Ovary (tissue), 10 donors: ENCODE measurements at places on chromosomes 16 and 17. TPM values are rescaled to one million over a fixed set of nuclear protein-coding genes. Genes with fewer than 3 reads are reported as not detected.

Gene PPL
- total RNA-seq: 9.1 TPM

Gene CD2BP2
- 41.4 TPM for total RNA-seq

Gene PLXDC1
- 31.8 TPM for total RNA-seq

Gene TBC1D28
- not detected for total RNA-seq

Gene KRT24
- not detected for total RNA-seq

Gene KCNJ16
- 0.23 TPM for total RNA-seq

Gene ATF7IP2
- 5.5 TPM for total RNA-seq

Gene TNFSF12
- 69.5 TPM for total RNA-seq

Gene SOX8
- 0.40 TPM for total RNA-seq

Gene TBC1D26
- not detected for total RNA-seq

Gene ABCC12
- not detected for total RNA-seq

Gene SCGB1C2
- not detected for total RNA-seq

Gene RNF157
- 1.4 TPM for total RNA-seq

Gene KRTAP4-1
- total RNA-seq: not detected

DNA sequence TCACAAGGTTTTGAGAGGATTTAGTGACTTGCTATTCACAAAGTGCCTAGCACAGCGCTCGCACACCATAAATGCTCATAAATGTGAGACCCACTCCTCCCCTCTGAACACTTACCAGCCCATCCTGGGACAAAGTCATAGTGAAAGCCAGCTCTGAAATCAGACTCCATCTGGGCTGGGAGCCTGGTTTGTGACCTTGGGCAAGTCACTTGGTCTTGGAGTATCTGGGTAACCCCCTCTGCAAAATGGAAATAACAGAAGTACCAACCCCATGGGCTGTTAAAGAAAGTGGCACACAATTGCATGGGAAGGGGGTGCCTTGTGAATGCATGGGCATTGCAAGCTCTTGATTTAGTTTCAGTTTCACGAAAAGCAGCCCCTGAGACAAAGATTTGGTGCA lies 104.7 kb upstream of the CDH5 start:
- no peaks in the 10 kb centered on the region for H3K27me3 ChIP-seq
- no peak overlapping the region for H3K4me3 ChIP-seq
- H3K27ac ChIP-seq: no peak overlapping the region
- DNase-seq: no peak
- H3K36me3 ChIP-seq: no peaks in the 10 kb centered on the region

- no peak overlapping the region for H3K27ac ChIP-seq
- no peak overlapping the region for H3K4me3 ChIP-seq
- H3K36me3 ChIP-seq: no peaks in the 10 kb centered on the region
- no peak for DNase-seq
- H3K4me1 ChIP-seq: no peaks in the 10 kb centered on the region
These were observed 7.1 kb downstream of the TEKT3 start for GRCh38 chr17:15334266-15334665.

- peaks cover 3% of the 10 kb centered on the region for H3K4me1 ChIP-seq
- DNase-seq: no peak
- H3K36me3 ChIP-seq: no peaks in the 10 kb centered on the region
- H3K27ac ChIP-seq: no peak overlapping the region
These were observed 1.3 kb downstream of the ZNF750 start for GRCh38 chr17:82838386-82839063.

DNA sequence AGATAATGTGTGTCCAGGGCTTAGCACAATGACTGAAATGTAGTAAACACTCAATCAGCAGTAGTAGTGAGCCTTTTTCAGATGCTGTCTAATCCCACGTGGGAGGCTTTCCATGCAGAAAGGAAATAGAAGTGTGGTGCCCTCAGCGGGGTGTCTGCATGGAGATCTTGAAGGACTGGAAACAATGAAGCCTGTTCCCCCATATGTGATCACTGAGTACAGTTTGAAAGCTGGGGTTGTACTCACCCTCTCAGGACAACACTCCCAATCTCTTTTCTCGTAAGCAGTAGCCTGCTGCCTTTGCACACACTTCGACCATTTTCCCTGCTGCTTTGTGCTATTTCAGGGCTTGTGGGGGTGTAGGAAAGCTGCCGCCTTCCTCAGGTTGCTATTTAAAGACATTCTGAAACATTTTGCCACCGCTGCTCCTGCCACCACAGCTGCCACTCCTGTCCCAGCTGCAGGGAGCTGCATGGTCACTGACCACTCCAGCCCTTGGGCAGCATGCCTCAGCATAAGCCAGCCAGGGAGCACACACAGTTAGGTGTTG lies 40.6 kb upstream of the HAS3 start:
- no peak overlapping the region for H3K27ac ChIP-seq
- no peaks in the 10 kb centered on the region for H3K36me3 ChIP-seq
- H3K4me1 ChIP-seq: no peaks in the 10 kb centered on the region
- no peaks in the 10 kb centered on the region for H3K27me3 ChIP-seq
- no peak overlapping the region for H3K4me3 ChIP-seq

- peaks cover 11% of the 10 kb centered on the region for H3K4me1 ChIP-seq
- no peak overlapping the region for H3K4me3 ChIP-seq
- H3K36me3 ChIP-seq: no peaks in the 10 kb centered on the region
- no peak overlapping the region for H3K27ac ChIP-seq
- DNase-seq: no peak
These were observed 2.7 kb downstream of the TFAP4 start for GRCh38 chr16:4270091-4270490.

GRCh38 chr17:76337413-76337777 lies 16.3 kb downstream of the PRPSAP1 start:
- H3K27me3 ChIP-seq: no peaks in the 10 kb centered on the region
- no peak for DNase-seq
- no peak overlapping the region for H3K27ac ChIP-seq
- H3K4me1 ChIP-seq: no peaks in the 10 kb centered on the region

DNA sequence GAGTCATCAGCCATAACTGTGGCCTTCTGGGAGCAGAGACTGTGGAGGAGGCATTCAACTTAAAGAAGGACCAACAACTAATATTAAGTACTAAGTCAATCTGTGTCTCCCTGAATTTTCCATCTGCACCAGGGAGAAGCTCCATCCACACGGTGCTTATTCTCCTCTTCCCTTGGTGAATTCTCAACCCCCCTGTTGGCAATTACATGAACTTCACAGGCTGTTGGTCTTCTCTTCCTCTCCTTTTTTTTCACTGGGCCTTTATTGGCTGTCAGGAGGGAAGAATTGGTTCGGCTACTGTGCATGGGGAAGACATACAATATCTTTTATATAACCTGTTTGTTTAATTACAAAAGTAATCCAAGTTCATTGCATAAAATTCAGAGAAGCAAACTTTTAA lies 152.8 kb upstream of the IRX6 start:
- H3K27ac ChIP-seq: no peak overlapping the region
- H3K4me3 ChIP-seq: no peak overlapping the region
- no peaks in the 10 kb centered on the region for H3K4me1 ChIP-seq
- DNase-seq: no peak
- no peaks in the 10 kb centered on the region for H3K27me3 ChIP-seq

- no peak overlapping the region for H3K4me3 ChIP-seq
- H3K27ac ChIP-seq: no peak overlapping the region
- H3K36me3 ChIP-seq: no peaks in the 10 kb centered on the region
- DNase-seq: no peak
- no peaks in the 10 kb centered on the region for H3K4me1 ChIP-seq
- H3K27me3 ChIP-seq: no peaks in the 10 kb centered on the region
These were observed 41.8 kb downstream of the IL4R start for GRCh38 chr16:27355610-27356009.

GRCh38 chr17:39447561-39447960 lies 3.5 kb downstream of the MED1 start:
- no peak overlapping the region for H3K4me3 ChIP-seq
- no peak overlapping the region for H3K27ac ChIP-seq
- H3K4me1 ChIP-seq: peaks cover 7% of the 10 kb centered on the region
- no peak for DNase-seq

- no peak overlapping the region for H3K27ac ChIP-seq
- H3K27me3 ChIP-seq: no peaks in the 10 kb centered on the region
- H3K4me3 ChIP-seq: no peak overlapping the region
These were observed 9.1 kb downstream of the SLC22A31 start for GRCh38 chr16:89191033-89191900.

GRCh38 chr16:22093331-22093730 lies 990 bp downstream of the VWA3A start:
- no peak overlapping the region for H3K4me3 ChIP-seq
- no peaks in the 10 kb centered on the region for H3K27me3 ChIP-seq
- DNase-seq: no peak
- H3K36me3 ChIP-seq: no peaks in the 10 kb centered on the region

DNA sequence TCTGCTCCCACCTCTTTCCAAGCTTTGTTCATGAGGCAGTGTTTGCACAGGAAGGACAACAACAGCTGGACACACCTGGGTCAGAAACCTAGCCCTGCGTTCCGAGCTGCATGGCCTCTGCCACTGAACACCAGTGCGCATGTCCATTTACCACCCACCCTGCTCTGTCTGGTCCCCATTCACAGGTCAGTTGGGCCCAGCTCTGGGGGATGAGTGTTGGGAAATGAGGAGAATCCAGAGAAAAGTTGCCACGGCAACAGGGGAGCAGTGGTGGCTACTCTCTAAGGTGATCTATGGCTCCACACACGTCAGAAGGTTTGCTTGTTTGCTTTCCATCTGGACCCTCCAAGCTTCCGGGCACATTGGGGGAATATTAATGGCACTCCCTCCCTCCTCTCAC lies 70.4 kb upstream of the ASIC2 start:
- DNase-seq: no peak
- H3K4me1 ChIP-seq: no peaks in the 10 kb centered on the region
- no peaks in the 10 kb centered on the region for H3K27me3 ChIP-seq
- H3K36me3 ChIP-seq: no peaks in the 10 kb centered on the region
- H3K27ac ChIP-seq: no peak overlapping the region

- no peaks in the 10 kb centered on the region for H3K36me3 ChIP-seq
- no peaks in the 10 kb centered on the region for H3K4me1 ChIP-seq
- no peak overlapping the region for H3K4me3 ChIP-seq
- no peaks in the 10 kb centered on the region for H3K27me3 ChIP-seq
These were observed 65.5 kb upstream of the DOC2B start for GRCh38 chr17:246851-247421.

DNA sequence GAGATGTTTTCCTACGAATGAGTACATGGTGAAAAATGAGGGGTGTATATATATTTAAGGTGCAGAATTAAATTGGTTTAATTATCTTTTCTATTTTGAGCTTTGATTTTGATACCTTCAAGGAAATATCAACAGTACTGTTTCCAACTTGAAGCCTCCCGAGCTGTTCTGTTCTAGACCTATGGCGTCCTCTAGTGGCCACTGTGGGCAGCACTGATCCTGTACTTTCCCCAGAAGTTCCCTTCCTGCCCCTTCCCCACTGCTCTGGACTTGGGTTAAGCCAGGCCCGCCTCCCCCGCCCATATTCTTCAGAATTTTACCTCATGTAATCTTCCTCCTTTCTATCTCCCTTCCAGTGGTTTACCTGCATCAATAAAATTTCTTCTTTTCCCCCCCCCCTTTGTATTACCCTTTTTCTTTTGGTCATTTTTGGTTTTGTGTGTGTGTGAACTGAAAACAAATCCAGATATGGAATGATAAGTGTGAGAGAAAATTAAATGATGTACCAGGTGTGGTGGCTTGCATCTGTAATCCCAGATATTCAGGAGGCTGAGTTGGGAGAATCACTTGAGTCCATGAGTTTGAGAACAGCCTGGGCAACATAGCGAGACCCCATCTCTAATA lies 1643.5 kb downstream of the TP53TG3F start:
- H3K36me3 ChIP-seq: no peaks in the 10 kb centered on the region
- no peaks in the 10 kb centered on the region for H3K27me3 ChIP-seq
- no peaks in the 10 kb centered on the region for H3K4me1 ChIP-seq
- H3K4me3 ChIP-seq: no peak overlapping the region
- H3K27ac ChIP-seq: no peak overlapping the region

- DNase-seq: no peak
- H3K4me3 ChIP-seq: no peak overlapping the region
- H3K27me3 ChIP-seq: no peaks in the 10 kb centered on the region
- no peak overlapping the region for H3K27ac ChIP-seq
- no peaks in the 10 kb centered on the region for H3K36me3 ChIP-seq
- H3K4me1 ChIP-seq: peaks cover 3% of the 10 kb centered on the region
These were observed 87.2 kb upstream of the PLEKHM1 start for GRCh38 chr17:45577571-45578279.

DNA sequence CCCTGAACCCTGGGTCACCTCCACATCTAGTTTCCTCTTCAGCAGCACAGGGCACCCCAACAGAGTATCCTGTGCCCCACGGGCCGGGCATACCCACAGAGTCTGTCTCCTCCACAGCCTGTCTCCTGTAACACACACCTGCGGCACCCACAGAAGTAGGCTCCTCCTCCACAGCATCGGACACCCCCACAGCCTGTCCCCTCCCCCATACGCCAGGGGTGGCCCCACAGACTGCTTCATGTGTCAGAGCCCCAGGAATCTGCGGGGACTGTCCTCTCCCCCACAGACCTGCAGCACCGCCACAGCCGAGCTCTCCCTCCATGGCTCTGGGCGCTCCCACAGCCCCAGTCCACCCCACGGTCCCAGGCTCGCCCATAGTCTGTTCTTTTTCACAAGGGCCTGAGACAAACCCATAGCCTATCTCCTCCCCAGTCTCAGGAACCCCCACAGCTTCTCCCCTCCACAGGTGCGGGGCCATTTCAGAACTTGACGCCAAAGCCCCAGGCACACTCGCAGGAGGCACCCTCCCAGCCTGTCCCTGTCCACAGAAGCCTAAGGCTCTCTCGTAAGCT lies 1.4 kb downstream of the KIAA0753 start:
- DNase-seq: no peak
- H3K36me3 ChIP-seq: no peaks in the 10 kb centered on the region
- peaks cover 18% of the 10 kb centered on the region for H3K4me1 ChIP-seq
- H3K27ac ChIP-seq: no peak overlapping the region
- peak overlapping the region; percentile 76 for H3K4me3 ChIP-seq
- no peaks in the 10 kb centered on the region for H3K27me3 ChIP-seq

GRCh38 chr16:54142787-54143186 lies 143.8 kb downstream of the IRX3 start:
- no peak overlapping the region for H3K27ac ChIP-seq
- no peaks in the 10 kb centered on the region for H3K4me1 ChIP-seq
- DNase-seq: no peak
- no peak overlapping the region for H3K4me3 ChIP-seq
- no peaks in the 10 kb centered on the region for H3K36me3 ChIP-seq

DNA sequence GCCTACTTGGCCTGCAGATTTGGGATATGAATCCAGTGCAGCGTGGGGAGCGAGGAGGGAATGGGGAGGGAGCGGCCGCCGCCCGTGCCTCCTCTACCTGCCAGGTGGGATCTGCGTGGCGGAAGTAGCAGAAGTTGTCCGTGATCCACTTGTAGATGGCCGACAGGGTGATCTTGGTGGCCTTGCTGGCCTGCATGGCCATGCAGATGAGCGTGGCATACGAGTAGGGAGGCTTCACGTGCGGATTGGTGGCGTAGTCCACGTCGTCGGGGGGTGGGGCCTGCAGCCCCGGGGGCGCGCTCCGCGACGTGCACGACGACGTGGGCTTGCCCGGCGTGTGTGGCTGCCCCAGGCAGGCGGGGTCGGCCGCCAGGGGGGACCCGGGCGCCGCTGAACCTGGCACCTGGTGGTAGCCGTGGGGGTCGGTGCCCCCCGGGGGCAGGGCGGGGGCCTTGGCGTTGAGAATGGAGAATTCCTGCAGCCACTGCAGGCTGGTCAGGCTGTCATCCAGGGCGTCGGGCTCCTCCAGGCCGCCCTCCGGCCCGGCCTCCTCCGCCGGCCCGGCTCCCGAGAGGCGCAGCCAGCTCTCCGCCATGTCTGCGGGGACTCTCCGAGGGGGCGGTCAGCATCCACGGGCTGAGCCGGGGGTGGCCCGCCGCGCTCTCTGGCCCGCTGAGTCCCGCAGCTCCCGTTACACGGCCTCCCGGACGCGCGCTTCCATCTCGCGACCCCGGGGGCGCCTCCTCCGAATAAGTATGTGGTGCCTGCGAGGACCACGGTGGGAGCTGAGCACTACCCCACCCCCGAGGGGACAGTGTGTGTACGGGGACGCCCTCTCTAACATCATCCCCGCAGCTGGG lies 1.0 kb downstream of the FOXJ1 start:
- no peak overlapping the region for H3K27ac ChIP-seq
- H3K4me1 ChIP-seq: peaks cover 4% of the 10 kb centered on the region
- H3K4me3 ChIP-seq: no peak overlapping the region
- no peak for DNase-seq
- no peaks in the 10 kb centered on the region for H3K36me3 ChIP-seq
